IPS DF 6.9 (cell line): ENCODE measurements at places on chromosomes 4 and X.

- DNase-seq, result no peak
These were observed 90.4 kb downstream of the PHEX start for GRCh38 chrX:22122510-22122909.

DNA sequence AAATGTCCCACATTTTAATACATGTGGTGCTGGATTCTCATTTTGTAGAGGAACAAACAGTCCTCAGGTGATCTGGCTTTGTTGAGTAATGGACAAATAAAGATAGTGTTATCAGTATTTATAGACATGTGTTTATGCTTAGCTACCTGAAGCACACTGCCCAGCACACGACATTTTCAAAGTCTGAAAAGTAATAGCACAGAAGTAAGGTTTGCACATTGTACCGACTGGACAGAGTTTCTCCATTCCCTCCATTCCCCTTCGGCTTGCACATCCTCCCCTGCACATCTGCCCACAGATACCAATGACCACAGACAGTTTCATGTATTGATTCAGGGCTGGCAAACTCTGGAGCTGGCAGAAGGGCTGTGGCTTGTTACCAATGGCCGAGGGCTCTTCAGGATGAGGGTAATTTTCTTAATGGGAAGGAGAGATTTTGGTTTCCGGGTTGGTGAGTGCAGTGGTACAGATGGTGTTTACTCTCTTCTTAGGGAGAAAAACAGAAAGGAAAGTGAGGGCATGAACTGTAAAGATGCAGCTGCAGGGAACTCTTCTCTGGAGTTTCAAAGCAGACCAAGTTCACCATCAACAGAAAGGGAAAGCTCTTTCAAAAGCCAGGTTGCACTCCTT lies 2.3 kb downstream of the GRPR start:
- no peak for DNase-seq

DNA sequence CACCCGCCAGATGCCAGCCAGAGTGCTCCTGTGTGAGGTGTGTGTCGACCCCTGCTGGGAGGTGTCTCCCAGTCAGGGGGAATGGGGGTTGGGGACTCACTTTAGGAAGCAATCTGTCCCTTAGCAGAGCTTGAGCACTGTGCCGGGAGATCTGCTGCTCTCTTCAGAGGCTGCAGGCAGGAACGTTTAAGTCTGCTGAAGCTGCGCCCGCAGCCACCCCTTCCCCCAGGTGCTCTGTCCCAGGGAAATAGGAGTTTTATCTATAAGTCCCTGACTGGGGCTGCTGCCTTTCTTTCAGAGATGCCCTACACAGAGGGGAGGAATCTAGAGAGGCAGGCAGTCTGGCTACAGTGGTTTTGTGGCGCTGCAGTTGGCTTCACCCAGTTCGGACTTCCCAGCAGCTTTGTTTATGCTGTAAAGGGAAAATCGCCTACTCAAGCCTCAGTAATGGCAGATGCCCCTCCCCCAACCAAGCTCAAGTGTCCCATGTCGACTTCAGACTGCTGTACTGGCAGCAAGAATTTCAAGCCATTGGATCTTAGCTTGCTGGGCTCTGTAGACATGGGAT lies 80.8 kb downstream of the CCSER1 start:
- DNase-seq, result no peak

DNA sequence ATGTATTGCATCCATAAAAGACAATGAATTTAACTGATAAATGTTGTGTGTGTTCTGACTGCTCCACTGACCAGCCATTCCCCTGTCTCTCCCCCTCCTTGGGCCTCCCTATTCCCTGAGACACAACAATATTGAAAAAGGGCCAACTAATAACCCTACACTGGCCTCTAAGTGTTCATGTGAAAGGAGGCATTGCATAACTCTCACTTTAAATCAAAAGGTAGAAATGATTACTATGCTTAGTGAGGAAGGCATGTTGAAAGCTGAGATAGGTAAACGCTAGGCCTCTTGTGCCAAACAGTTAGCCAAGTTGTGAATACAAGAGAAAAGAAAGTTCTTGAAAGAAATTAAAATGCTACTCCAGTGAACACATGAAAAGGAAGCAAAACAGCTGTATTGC lies 152.7 kb downstream of the POU4F2 start:
- DNase-seq, result no peak

DNA sequence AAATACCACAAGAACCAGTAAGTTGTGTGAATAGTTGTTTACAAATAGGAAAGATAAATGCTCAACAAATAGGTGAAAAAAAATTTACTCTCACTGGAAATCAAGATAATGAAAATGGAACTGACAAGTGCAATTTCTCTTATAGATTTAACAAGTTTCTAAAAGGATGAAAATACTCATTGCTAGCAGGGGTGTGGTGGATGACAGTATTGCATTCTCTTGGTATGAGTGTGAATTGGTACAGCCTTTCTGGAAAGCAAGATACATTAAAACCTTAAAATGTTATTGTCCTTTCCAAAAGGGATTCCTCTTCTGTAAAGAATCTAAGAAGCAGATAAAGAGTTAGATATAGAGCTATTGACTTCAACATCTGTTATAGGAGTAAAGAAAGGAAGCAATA lies 240.0 kb upstream of the RPS6KA3 start:
- DNase-seq, result no peak

DNA sequence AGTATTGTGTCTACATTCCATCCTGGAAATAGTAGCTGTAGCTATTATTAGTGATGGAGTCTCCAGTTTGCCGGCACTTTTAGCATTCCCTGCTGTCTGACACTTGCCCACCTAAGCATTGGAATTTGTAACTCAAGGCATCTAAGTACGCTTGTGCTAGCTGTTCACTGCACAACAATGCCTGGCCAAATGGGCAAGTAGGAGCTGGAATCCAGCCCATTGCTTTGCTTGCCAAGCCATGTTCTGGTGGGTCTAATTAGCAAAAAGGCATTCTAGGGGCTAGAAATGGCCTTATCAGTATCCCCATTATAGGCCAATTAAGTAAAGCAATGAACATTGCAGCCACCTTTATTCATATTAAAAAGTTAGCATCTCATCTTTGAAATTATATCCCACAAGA lies 7.8 kb upstream of the CXXC4 start:
- no peak for DNase-seq

- no peak for DNase-seq
These were observed 788.4 kb downstream of the RPA4 start for GRCh38 chrX:97672138-97672537.

DNA sequence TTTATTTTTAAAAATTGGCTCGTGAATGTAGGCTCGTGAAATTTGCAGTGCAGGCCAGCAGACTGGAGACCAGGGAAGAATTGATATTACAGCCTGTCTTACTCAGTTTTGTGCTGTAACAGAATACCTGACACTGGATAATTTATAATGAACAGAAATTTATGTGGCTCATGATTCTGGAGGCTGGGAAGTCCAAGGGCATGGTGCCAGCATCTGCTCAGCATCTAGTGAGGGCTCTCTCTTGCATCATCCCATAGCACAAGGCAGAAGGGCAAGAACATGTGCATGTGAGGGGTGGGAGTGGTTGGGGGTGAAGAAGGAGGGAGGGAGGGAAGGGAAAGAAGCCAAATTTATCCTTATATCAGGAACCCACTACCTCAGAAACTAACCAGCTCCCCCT lies 13.7 kb upstream of the CLTRN start:
- no peak for DNase-seq

DNA sequence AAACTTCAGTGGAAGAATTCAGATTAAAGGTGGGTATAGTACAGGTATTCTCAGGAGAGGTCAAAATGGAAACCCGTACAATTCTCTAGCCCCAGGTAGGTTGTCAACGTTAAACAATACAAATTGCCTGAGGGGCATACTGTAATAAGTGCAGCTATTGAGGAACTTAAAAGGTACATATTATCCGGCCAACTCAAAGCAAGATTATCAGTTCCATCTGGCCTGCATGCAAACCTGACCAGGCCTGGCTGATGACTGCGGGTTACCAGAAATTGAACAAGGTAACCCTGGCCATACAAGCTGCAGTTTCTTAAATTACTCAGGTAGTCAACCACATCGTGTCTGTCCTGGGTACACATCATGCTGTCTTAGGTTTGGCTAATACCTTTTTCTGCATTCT lies 12.3 kb upstream of the ZNF630 start:
- DNase-seq, result no peak

DNA sequence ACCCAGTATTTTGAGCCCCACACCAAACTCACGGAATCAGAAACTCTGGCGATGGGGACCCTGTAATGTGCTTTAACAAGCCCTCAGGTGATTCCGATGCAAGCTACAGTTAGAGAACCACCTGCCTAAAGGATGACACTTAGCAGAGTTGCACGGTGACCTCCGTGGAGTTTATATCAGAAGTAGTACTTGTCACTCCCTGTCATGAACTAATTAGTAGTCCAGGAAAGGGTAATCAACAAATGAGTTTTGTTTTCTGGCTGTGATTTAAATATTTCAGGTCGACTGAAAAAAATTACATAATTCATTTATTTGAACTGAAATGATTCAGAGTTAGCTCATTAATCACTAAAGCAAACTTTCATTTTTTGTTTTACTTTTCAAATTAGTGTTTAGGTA lies 56.4 kb downstream of the TMA16 start:
- no peak for DNase-seq

DNA sequence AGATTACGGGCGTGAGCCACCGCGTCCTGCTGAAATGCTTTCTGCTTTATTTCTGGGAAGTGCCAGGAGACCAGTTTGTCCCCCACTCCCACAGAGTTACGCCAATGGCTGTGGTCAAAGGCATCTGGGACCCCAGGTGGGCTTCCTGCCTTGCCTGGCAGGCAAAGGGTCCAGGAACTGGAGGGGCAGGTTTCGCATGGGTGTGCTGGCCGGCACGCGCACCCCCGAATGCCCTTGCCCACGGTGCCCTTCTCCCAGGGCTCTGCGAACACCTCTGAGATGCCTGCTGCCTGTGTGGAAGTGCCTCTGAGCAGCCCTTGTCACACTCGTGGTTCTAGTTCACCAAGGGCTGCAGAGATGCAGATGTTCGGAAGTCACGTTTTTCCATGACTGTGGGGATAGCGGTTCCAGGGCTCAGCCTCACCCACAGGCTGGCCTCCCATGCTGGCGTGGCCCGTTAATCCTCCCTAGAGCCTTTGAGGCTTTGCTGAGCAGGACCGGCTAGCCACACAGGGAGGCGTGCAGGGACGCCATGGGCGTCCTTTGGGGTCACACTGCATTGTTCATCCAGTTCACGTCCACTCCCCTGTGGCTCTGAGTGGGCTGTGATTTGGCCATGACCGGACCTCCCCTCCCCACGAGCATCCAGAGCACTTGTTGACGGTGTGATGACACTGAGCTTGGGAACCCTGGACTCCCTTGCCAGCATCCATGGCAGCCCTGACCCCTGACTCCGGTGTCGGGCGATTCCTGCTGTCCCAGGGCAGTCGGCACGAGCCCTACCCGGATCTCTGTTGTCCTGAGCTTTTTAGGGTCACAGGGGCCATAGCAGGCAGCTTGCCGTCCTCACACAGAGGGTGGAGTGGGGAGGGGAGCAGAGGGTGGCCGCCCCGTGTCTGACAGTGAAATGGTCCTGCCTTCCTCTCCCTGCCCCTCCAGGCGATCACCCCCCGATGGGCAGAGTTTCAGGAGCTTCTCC lies 12.7 kb upstream of the ADD1 start:
- no peak for DNase-seq
